ENCODE measurements at places on chromosomes 5 and 9.

DNA sequence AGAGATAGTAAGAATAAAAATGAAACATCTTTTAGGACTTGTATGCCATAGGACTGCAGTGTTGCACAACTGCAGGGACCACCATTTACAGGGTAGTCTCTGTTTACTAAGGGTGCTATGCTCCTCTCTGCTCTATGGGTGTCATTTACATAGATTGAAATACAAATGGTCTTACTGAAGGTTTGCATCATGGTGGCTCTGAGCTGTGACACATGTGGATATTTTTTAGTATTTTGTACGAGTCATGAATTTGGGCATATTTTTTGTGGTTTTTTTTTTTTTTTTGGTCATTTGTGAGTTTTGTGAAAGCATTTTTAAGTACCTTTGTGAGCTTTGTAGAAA lies 47.4 kb downstream of the CSNK1G3 start:
- DNase-seq = no peak

GRCh38 chr9:72855321-72855720 lies 97.5 kb downstream of the ALDH1A1 start:
- no peak for DNase-seq

DNA sequence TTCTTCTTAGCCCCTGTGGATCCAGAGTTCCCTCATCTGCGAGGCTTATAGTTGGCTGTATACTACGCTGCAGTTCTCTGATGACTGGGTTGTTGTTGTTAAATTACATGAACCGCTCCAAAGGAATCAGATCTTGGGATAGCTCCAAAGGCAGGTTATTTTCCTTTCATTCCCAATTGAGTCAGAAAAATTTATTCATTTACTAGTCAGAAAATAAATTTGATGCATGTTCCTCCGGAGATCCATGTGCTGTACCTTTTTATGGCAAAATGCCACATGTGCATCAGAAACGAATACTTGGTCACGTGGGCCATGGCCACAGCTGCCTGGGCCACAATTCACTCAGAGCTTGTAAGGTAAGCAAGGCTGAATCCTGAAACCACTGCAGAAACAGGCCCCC lies 304.0 kb downstream of the NR2F1-AS1 start:
- no peak for DNase-seq

DNA sequence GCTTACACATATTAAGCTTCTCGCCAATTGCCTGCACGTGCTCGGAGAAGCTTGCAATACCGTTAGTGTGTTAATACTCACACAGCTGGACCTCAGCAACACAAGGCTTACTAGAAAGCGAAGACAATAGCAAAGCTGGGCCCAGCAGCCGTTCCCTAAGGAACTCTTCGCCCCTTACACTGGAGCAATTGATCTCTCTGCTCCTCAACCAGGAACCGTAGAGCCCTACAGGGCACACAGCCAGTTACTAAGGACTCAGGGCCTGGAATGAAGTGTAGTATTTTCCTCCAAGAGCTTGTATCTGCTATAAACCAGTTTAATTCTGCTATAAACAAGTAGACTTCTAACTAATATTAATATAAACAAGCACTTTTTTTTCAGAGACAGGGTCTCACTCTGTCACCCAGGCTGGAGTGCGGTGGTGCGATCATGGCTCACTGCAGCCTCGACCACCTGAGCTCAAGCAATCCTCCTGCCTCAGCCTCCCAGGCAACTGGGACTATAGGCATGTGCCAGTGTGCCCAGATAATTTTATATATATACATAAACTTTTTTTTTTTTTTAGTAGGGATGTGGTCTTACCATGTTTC lies 67.0 kb upstream of the SIMC1 start:
- no peak for DNase-seq

DNA sequence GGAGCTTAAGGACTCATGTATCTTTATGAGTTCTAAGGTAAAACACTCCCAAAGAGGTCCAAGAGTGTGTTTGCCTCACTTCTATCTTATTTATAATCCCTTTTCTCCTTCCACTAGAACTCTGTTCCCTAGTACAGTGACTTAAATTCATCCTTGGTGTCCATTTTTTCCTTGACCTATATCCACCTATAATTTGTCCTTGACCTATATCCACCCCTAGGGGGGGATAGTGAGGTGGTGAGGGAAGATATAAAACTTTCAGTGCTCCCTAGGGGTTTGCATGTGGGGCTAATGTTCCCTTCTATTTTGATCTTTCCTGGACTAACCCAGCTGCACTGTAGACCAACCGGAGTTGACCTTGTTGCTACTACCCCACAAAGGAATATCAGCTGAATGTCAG lies 83.5 kb upstream of the GNAQ start:
- no peak for DNase-seq

DNA sequence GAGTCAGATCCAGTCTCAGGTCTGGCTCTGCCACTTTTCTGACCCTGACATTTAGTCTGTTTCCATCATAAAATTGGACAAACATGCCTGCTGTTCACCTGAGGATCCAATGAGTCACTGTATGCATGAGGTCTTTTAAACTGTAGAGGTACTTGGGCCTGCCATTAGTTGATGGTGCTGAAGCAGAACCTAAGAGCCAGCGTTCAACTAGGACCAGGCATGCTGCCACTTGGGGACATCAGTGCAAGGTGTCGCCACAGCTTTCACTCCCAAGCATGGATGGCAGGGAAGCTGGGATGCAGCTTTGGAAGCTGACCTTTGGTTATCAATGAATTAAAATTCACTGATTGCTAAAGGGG lies 37.1 kb downstream of the NEUROG1 start:
- no peak for DNase-seq

DNA sequence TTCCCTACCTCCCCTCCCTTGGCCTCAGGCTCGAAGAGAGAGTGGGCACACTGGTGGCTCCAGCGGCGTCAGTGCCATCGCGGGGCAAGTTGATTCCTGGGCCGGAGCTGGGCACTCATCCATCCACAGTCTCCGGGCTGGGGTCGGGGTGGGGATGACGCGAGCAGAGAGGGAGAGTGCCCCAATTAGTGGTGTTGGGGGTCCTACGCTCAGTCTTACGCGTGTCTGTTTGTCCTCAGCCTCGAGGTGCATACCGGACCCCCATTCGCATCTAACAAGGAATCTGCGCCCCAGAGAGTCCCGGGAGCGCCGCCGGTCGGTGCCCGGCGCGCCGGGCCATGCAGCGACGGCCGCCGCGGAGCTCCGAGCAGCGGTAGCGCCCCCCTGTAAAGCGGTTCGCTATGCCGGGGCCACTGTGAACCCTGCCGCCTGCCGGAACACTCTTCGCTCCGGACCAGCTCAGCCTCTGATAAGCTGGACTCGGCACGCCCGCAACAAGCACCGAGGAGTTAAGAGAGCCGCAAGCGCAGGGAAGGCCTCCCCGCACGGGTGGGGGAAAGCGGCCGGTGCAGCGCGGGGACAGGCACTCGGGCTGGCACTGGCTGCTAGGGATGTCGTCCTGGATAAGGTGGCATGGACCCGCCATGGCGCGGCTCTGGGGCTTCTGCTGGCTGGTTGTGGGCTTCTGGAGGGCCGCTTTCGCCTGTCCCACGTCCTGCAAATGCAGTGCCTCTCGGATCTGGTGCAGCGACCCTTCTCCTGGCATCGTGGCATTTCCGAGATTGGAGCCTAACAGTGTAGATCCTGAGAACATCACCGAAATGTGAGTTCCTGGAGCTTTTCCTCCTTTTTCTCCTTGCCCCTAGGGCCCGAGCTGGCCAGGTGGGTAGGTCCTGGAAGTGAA lies 861 bp downstream of the NTRK2 start:
- DNase-seq = no peak

DNA sequence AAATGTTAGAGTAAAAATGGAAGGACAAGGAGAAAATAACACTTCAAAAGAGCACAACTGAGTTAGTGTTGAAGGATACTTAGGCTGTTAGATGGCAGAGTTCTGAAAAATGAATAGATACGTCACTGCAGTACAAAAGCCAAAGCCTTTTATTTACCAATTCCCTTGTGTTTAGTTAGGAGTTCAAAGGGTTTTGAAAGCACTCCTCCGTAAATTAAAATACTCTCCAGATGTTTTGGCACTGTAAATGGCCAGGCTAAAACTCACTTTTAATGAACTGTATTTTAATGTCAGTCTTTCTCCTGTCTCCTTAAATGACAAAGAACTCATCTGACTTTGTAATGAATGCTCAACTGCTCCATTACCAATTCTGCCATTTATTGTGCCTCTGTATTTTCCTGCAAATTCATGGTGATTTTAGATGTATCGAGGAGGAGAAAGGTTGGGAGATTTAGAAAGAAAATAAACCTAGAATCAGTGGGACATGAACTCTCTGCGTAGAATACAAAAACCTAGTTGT lies 1727.2 kb downstream of the MAT2B start:
- DNase-seq = no peak

- no peak for DNase-seq
Observed at GRCh38 chr5:43553381-43553780, 3.5 kb downstream of the PAIP1 start.

GRCh38 chr9:108703429-108703828 lies 152.4 kb downstream of the ACTL7B start:
- DNase-seq = no peak

DNA sequence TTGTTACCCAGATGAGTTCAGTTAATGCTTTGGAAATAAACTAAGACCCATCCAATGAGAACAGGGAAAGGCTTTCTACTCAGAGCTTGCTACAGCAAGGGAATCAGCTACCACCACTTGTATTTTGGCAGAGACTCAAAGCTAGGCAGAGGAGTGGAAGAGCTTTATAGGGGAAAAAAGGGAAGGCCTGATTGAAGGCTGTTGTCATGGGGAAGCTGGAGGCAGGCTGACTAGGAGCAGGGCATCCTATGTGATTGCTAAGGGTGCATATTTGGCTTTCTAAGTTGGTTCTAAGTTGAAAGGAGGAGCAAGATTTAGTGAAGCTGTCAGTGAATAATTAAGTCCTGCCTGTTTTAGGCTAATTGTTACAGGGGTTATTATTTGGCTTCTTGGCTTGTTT lies 115.5 kb downstream of the PTTG1 start:
- no peak for DNase-seq

GRCh38 chr9:3647652-3648051 lies 121.9 kb upstream of the RFX3 start:
- DNase-seq = no peak

- peak; percentile 69 for DNase-seq
Observed at GRCh38 chr9:96686638-96687335, 31.7 kb upstream of the PRXL2C start.

DNA sequence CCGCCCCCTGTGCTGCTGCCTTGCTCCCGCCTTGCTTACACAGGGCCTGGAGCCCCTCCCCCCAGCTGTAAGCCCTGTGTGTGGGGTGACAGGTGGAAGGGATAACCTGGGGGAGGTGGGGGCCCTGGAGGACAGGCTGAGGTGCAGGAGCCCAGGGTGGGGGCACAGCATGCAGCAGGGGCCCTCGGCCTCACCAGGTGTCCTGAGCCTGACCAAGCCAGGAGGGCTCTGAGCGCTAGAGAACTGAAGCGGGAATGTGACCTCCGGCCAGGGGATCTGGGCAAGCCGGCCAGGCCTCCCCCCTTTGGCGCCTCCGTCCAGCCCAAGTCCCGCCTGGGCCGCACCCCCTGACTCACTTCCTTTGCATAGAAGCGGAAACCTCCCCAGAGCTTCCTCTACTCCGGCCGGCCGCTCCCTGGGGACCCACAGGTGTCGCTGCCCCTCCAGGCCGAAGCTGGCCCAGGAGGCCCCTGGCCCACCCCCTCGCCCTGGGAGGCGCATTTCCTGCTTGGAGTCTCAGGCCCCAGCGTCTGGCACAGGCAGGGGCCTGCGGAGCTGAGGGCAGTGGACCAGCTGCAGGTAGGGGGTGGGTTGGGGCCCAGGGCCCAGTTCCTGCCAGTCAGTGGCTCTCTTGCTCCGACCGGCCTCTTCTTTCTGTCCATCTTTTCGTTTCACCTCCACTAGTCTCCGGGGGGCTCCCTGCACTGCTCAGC lies at the start of gene TOR4A:
Gene TOR4A, plus strand, starts transcription at position 398 of the 713 bp plus-strand sequence. CDS start 964 bp downstream, outside the sequence.
- DNase-seq = no peak

GRCh38 chr5:141427783-141428426 lies 2.4 kb upstream of the PCDHGA12 start:
- DNase-seq = no peak

DNA sequence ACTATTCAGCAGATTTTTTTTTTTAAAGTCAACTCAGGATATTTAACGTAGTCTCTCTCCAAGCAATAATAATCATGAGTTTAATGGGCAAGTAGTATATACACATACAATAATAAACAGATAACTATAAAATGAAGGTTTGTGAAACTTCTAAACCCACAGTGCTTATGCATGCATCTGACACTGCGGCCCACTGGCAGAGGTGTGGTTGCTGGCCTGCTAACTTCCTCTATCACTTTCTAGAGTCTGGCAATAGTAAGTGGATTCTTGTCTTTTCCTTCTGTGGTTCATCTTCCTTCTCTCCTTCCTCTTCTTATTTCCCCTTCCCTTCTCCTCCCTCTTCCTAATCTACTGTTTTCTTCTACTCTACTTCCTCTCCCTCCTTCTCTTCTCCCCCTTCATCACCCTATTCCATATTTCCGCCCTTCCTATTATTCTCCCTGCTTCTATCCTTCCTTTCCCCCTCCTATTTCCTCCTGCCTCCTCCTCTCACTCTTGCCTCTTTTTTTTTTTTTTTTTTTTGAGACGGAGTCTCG lies 18.6 kb upstream of the AGXT2 start:
- DNase-seq = no peak

DNA sequence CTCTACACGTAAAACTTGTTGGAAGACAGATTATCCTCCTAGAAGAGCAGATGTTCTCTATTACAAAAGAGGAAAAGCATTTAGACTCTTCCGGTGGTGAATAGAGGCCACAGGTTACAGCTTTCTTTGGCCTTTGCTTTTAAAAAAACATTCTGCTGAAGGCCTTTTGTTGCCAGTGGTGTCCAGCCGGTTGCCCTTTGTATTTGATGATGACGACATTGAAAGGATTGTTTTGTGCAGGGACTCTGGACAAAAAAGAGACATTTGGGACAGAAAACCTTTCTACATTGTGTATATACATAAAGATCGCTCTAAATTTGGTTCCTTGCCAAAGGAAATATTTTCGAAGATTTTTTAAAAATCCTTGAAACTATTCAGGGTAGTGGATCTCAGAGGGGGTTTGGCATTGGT lies 180.3 kb downstream of the C9orf152 start:
- DNase-seq = no peak

GRCh38 chr5:82346399-82347165 lies 68.4 kb upstream of the RPS23 start:
- DNase-seq = no peak

- no peak for DNase-seq
Observed at GRCh38 chr5:148984345-148984744, 78.5 kb downstream of the SH3TC2 start.

DNA sequence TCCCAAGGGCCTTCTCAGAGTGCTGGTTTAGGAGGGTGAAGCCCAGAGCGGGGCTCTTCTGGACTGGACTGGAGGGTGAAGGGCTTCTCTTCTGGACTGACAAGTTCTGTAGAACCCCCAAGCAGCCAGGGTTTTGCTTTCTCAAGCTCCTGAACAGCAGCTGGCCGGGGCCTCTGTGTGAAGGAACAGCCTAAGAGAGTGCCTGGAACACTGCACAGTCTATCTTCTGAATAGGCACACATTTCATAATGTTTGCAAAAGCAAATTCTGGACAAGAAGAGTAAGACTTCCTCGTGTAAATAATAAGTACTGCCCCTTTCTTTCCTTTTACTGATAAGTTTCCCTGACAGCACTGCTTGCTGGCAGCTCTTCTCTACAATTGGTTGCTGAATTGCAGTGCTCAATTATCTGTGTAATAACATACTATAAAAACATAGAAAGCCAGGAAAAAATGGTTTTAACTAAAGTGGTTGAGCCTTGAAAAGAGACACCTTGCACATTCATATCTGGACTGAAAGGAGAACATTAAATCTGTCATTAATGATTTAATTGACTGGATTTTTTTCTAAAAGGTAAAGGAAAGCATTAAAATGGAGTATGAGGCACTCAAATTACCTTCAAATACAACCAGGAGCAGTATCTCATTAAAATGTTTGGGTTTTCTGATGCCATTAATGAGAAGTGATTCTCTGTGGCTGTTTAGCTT lies 20.5 kb downstream of the MAST4 start:
- no peak for DNase-seq

- no peak for DNase-seq
Observed at GRCh38 chr5:63564789-63565188, 397.5 kb downstream of the HTR1A start.
